ENCODE measurements at places on chromosomes 1 and 21.

GRCh38 chr1:96521994-96522760 is 199.4 kb upstream of the PTBP2 start:
- no peak for DNase-seq

- no peak for DNase-seq
Observed at GRCh38 chr1:90204023-90204590, 209.2 kb downstream of the ZNF326 start.

DNA sequence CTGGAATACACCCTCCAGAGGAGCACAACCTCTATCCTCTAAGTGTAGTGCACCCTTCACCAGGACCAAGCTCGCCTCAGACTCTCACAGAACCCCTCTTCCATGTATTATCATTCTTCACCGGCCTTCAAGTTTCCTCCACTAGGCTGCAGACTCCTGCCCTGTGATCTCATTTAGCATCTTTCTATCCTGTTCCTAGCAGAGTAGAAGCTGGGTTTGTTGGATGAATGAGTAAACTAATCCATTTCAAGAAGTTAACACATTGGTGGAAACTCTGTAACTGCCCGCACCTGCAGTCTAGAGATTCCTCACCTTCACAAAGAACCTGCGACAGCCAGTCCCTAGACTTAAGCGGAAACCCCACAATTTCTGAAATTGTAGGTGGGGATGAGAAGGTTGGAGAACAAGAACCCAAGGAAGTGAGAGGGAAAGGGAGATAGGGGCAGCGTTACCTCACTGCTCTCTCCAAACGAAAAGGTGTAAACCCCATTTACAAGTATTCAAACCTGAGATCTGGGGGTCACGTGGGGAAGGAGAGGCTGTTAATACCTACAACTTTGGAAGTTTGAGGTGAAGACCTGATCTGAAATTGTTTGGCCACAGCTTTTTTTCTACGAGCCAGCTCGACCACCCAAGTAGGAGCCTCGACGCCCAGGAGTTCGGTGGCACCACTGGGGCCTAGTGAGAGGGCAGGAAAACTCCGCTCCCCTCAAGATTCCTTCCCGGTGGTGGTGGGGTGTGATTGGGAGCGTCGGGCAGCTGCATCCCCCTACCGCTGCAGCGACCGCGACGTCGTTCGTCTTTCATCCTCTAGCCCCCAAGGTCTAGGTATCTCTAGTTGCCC is 1.2 kb downstream of the PTPN14 start:
- DNase-seq, result no peak

GRCh38 chr1:186155594-186155993 is 219.5 kb downstream of the TPR start:
- no peak for DNase-seq

GRCh38 chr1:244211559-244211944 is 160.5 kb downstream of the ZBTB18 start:
- no peak for DNase-seq

DNA sequence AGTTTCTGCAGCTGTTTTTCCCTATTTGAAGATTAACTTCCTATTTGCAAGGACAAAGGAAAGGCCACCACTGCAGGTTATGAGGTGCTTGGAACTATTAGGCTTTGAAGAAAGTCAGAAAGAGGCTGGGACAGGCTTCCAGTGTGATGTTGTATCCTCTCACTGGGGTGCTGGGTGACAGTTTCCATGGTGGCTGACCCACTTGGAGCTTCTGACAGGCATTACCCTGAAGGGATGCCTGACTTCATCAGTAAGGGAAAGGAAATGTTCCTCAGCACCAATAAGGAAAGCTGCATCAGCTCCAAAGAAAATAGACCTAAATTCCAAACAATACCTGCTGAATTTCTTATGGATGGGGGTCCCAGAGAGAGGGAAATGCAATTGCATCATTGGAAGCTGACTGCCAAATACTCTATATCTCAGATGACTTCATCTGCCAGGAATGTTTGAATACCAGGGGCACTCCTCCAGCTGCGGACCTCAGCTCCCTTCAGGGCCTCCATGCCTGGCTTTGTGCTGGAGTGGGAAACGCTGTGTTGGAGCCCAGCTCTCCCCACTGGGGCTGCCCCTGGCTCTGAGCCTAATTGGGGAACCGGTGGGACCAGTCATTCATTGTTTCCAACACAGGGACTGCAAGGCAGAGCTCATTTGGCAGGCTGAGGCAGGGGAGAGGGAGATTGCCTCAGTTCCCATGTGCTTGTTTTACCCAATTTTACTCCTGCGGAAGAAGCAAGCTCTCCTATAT is 76.6 kb downstream of the RGL1 start:
- DNase-seq, result no peak

Data from activated CD4-positive, CD25-positive, alpha-beta regulatory T cell treated with anti-CD3 and anti-CD28 coated beads, Interleukin-2, amount 50 U/mL, for 72 hours (primary cell).